ENCODE measurements at places on chromosomes 6 and 20. TPM values are rescaled to one million over a fixed set of nuclear protein-coding genes. Genes with fewer than 3 reads are reported as not detected.

Gene ZNF311
- total RNA-seq, result 0.42 TPM

Gene ENPP4
- 12.6 TPM for total RNA-seq

DNA sequence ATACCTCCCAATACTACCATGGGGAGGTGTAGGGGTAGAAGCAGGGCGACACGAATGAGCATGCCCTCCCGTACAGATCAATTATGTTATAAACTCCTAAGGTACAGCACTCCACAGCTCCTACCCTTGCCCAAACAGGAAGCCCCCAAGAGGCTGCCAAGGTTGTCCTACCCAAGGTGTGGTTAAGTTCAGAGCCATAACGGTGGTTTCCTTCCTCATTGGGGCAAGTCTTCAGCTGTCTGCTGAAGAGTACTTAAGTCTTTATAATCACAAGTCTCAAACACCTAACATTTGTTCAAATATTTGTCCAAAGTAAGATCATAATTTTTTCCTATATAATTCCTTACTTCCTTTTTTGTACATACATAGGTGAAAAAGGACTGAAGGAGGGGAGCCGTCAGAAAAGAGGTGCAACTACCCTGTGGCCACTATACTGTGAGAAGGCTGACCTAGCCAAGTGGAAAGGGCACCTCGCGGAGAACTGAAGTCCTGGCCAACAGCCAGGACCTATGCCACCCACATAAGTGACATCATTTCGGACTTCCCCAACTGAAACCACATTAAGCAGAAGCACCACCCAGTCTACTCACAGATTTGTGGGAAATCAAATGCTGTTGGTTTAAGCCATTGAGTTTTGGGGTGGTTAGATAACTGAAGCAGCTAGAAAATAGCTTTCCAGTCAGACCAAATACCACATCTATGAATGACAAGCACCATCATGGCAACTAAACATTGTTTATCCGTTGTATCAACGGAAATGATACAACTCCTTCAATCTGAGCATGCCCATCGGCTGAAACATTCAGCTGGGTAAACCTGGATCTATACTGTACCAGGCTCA lies 2.9 kb upstream of the RAB22A start:
- DNase-seq, result no peak

DNA sequence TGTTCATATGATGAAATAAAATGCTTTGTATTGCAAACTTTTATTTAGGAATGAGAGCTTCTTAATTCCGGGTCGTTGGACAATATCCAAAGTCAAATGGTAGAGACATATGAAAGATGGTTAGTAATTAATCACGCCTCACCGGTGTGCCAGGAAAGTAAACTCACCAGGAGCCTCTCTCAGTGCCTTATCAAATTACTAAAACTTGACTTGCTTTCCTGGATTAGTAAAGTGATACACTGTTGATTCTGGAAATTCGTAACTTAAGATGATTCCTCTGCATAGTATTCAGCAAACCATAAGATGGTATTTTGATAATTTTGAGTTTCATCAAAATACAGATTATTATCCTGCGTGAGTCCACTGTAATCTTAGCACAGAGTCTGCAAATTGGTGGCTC lies 115.2 kb downstream of the PAX1 start:
- no peak for DNase-seq

Gene DLK2
- 1.0 TPM for total RNA-seq

Gene BIRC7
- total RNA-seq, result 0.23 TPM

Gene PHF1
- total RNA-seq, result 7.2 TPM

DNA sequence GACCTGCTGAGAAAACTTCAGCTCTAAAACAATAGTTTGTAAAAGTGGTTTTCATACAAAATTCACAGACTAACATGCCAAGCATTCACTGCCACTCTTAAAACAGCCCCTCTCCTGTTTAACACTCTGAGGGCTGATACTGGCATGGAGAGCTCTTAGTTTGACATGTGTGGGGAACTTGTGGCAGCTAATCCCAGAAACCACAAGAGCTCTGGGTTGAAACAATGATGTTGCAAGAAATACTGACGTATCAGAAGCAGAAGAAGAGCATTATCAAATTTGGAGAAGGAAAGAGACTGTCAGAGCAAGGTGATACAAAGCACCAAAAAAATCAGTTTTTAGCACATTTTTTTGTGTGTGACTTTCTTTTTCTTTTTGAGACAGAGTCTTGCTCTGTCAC lies 5.1 kb downstream of the BEND3 start:
- no peak for DNase-seq

GRCh38 chr6:6723361-6723760 lies 134.8 kb downstream of the LY86 start:
- no peak for DNase-seq

DNA sequence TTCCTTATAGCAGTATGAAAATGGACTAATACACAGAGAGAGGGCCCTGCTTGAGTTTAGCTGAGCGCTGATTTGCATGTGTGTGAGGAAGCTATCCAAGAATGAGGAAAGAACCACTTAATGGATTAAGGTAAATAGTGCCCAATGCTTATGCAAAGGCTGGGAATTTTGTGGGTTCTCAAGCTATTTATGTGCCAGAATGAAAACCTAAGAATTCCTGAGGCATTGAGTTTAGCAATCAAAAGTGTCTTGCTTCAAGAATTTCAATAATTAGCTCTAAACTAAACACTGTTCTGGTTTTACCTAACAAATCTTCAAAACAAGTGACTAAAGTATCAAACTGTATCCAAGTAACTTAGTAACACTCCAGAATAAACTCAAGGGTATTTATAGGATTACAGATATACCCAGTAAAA lies 7.0 kb upstream of the OR14J1 start:
- DNase-seq, result no peak

DNA sequence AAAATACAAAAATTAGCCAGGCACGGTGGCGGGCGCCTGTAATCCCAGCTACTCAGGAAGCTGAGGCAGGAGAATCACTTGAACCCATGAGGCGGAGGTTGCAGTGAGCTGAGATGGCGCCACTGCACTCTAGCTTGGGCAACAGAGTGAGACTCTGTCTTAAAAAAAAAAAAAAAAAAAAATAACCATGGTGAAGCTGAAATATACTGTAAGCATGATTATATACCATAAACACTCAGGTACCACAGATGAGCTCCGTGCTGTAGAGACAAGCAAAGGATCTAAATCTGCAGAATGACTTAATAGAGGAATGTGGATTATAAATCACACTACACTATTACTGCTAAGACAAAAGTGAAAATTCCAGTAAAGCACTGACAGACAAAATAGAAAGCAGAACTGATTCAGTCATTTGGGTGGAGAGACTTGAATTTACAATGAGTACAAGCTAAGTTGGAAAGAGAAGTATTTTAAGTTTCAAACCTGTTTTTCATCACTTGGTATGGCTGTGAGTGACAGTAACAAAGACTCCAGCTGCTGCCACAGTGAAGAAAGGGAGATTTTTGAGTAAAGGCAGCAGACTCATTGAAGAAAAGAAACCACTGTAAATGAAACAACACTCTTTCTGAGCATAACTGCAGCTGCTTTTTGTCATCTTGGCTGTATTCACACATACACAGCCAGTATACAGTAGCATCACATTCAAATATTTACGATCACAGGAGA lies 322.1 kb downstream of the RNGTT start:
- DNase-seq, result no peak

DNA sequence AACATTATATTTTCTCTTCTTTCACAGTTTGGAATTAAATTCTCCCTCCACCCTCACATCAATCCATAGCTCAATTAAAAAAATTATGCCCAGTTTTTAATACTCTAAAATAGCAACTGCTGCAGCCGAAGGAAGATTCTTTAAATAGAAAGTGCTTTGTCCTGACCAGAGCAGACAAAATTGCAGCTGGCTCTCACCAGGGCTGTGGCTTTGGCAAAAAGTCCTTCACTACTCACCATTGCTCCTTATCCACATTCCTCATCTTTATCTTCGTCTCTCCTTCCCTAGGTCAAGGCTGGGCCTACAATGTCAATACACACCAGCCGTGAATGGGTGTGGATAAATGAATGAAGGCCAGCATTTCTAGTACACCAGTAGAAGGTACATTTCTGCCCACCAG lies 107.9 kb upstream of the VGLL2 start:
- DNase-seq, result no peak

- no peak for DNase-seq
Measured at GRCh38 chr6:15376900-15377487, 131.1 kb downstream of the JARID2 start.

- DNase-seq, result no peak
Measured at GRCh38 chr20:61163031-61163430, 89.0 kb upstream of the CDH4 start.

DNA sequence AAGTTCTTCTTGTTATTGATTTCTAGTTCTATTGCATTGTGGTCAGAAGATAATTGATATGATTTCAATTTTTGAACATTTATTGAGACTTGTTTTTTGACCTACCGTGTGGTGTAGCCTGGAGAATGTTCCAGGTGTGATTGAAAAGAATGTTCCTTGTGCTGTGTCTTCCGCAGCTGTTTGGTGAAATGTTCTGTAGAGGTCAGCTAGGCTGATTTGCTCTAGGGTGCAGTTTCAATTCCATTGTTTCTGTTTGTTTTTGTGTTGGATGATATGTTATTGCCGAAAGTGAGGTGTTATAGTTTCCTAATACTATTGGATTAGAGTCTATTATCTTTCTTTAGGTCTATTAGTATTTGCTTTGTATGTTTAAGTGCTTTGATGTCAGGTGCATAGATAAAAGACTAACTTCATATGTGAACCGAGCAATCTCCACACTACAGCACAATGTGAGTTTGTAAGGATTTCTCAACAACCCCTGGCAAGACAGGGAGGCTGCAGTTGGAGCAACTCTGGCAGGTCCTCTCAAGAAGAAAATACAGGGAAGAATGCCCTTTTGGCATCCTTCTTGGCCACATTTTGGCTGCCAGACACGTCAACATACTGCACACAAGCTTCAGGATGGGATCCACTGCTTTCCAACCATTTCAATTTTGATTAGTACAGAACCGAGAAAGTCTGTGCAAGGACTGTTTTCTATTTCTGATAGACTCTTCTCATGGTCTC lies 320.7 kb downstream of the RNF144B start:
- DNase-seq, result no peak

Gene PPP1R3G
- total RNA-seq, result 0.33 TPM

DNA sequence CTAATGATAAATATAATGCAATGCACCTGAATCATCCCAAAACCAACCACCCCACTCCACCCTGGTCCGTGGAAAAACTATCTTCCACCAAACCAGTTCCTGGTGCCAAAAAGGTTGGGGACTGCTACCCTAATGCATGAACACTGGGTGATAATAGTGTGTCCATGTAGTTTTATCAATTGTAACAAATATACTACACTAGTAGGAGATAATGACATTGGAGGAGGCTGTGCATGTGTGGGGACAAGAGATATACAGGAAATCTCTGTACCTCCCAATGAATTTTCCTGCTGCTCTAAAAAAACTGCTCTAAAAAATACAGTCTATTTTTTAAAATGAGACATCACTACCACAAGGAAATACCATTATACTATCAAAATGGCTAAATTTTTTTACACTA lies 20.5 kb downstream of the CEP85L start:
- DNase-seq, result no peak

Gene LHFPL5
- not detected for total RNA-seq

Gene RAET1E
- not detected for total RNA-seq

Gene EYS
- 0.08 TPM for total RNA-seq

Gene RREB1
- 28.9 TPM for total RNA-seq

DNA sequence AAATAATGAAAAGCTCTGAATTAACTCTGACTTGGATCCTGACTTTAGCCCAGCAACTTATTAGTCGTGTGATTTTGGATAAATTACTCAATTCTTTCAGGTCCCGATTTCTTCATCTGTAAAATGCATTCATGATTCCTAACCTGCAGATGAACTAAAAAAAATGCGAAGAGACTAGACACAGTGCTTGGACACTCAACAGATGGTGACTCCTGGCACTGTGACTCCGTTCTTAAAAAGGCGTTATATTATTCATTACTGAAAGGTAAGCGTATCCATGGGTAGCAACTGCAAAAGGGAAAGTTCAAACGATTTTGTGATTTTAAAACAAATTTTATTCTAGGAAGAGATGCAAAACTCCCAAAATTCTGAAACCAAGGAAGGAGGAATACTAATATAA lies 226.3 kb downstream of the KIF16B start:
- DNase-seq, result no peak

- DNase-seq, result no peak
Measured at GRCh38 chr6:146990821-146991798, 213.1 kb upstream of the STXBP5 start.

GRCh38 chr6:145373826-145374225 lies 361.5 kb downstream of the EPM2A start:
- no peak for DNase-seq

Gene PACSIN1
- total RNA-seq, result 0.14 TPM

Gene FAM209B
- total RNA-seq, result not detected
